ENCODE measurements at places on chromosomes 5 and 9. TPM values are rescaled to one million over a fixed set of nuclear protein-coding genes. Genes with fewer than 3 reads are reported as not detected.

The SPATA6L gene
- 0.64 TPM for total RNA-seq

The GRXCR2 gene
- total RNA-seq: not detected

The HTR4 gene
- total RNA-seq: not detected

The HAPLN1 gene
- 0.43 TPM for total RNA-seq

The NFIB gene
- total RNA-seq: 5.8 TPM

The PKD2L2 gene
- total RNA-seq: not detected

The ACSL6 gene
- total RNA-seq: not detected

The PCA3 gene
- not detected for total RNA-seq

The PPP3R2 gene
- not detected for total RNA-seq

The KIAA1191 gene
- total RNA-seq: 65.4 TPM

The EGFLAM gene
- 3.0 TPM for total RNA-seq

The GKAP1 gene
- total RNA-seq: 2.2 TPM

The PCDHGA9 gene
- 4.7 TPM for total RNA-seq

The PCDHGB1 gene
- 2.2 TPM for total RNA-seq

The IFNA13 gene
- not detected for total RNA-seq

The PCDHA10 gene
- under 0.01 TPM for total RNA-seq

The SLC6A18 gene
- total RNA-seq: not detected

The FNIP1 gene
- 67.8 TPM for total RNA-seq

The PCDHB4 gene
- under 0.01 TPM for total RNA-seq

The TAL2 gene
- total RNA-seq: not detected

The DIPK1B gene
- 0.43 TPM for total RNA-seq

The HRCT1 gene
- total RNA-seq: 0.97 TPM
